ENCODE measurements at places on chromosomes 16 and 17. TPM values are rescaled to one million over a fixed set of nuclear protein-coding genes. Genes with fewer than 3 reads are reported as not detected.
A peak's percentile ranks its signal among the peaks of the same experiment; 100 is the strongest.

DNA sequence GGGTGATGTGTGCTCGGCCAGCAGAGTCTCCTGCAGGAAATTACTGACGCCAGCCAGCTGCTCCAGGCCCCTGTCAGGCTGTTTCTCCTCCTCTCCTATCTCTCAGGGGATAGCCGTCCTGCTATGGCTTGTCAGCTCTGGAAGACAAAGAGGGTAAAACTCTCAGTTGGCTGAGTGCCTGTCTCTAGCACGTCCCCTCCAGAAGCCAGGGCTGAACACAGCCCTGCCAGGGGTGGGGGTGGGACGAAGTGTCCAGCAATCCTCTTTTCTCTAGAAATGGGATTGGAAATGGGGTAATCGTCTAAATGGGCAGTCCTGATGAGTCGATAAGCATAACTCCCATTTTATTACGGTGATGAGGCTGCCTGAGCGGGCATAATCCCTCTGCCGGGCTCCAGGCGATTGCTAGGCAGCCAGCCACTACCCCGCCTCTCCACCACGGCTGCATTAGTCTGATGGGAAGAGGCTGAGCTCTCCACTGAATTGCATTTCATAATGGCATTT, 89.1 kb upstream of the GNAO1 start:
- peak; percentile 31 for DNase-seq

GRCh38 chr17:2635675-2636074, 42.2 kb downstream of the PAFAH1B1 start:
- DNase-seq = no peak

- peak; percentile 30 for DNase-seq
Observed at GRCh38 chr16:72099377-72099818, 5.8 kb downstream of the DHX38 start.

The WNT3 gene
- 2.8 TPM for polyA plus RNA-seq

The TAOK1 gene
- polyA plus RNA-seq = 38.7 TPM
